ENCODE measurements at places on chromosomes 3 and 15. TPM values are rescaled to one million over a fixed set of nuclear protein-coding genes. Genes with fewer than 3 reads are reported as not detected.

DNA sequence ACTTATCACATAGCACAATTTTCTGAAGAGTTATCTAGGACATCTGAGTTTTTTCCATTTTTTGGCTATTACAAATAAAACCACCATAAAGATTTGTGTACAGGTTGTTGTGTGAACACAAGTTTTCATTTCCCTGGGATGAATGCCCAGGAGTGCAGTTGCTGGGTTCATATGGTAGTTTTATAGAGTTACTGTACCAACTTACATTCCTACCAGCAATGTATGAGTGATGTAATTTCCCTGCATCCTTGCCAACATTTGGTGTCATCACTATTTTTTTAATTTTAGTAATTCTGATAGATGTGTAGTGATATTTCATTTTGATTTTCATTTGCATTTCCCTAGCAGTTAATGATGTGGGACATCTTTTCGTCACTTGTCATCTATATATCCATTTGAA, 20.5 kb downstream of the FILIP1L start:
- DNase-seq, result no peak

DNA sequence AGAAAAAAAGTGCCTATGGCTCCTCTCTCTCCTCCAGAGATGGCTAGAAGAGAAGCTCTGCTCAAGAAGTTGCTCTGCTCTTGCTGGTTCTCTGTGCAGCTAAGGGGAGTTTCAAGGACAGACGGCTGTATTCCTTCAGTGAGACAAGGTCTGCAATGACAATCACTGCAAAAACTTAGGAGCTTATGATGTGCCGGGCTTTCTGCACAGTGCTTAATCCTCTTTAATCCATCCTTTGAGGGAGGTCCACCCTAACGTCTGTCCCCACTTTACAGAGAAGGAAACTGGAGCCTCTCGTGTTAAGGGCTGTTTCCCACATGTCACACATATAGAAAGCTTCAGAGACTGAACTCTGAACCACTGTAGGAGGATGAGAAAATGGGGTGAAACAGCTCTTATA, 260.6 kb downstream of the MEX3B start:
- DNase-seq, result no peak

TEX55 gene
- not detected for total RNA-seq

DNA sequence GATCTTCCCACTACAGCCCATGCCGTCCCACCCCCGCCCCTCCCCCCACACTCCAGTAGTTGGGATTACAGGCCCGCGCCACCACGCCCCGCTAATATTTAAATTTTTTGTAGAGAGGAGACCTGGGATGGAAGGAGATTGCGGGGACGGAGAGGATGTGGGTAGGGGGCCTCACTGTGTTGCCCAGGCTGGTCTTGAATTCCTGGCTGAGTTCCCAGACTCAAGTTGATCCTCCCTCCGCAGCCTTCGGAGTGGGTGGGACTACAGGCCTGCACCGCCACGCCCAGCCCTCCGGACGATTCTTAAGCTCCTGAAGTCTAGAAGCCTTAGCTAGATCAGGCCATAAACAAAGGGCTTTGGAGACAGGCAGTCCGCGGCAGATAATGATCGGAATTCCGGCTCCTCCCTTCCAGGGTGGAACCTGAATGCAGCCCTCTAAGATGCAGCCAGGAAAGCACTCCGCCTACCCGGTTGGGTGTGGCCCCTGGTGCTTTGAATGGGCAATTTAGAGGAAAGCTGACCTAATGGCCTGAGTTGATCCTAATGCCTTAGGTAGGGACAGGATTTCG, at the start of gene DPPA2:
DPPA2 (minus strand) TSS at position 356 of the 569 bp plus-strand sequence. CDS start 1,975 bp downstream, outside the sequence.
- no peak for DNase-seq

GRCh38 chr3:12929801-12930200, 88.4 kb upstream of the RPL32 start:
- no peak for DNase-seq

- DNase-seq, result no peak
Measured at GRCh38 chr15:86018679-86019078, 61.0 kb upstream of the AGBL1 start.

- DNase-seq, result no peak
Measured at GRCh38 chr3:136396916-136397315, 146.8 kb downstream of the PCCB start.

GRCh38 chr3:133825969-133826727, 20.5 kb downstream of the SRPRB start:
- DNase-seq, result no peak

- no peak for DNase-seq
Measured at GRCh38 chr15:93362821-93363220, 273.8 kb upstream of the RGMA start.

SLC24A5 gene
- total RNA-seq, result not detected

GOLGA6B gene
- not detected for total RNA-seq

All from pulmonary artery endothelial cell (primary cell).